ENCODE measurements at places on chromosomes 7 and 10.

GRCh38 chr10:77664696-77665095 lies 27.1 kb upstream of the KCNMA1 start:
- no peak for DNase-seq

GRCh38 chr7:116439841-116440549 lies 59.5 kb upstream of the CAV2 start:
- no peak for DNase-seq

DNA sequence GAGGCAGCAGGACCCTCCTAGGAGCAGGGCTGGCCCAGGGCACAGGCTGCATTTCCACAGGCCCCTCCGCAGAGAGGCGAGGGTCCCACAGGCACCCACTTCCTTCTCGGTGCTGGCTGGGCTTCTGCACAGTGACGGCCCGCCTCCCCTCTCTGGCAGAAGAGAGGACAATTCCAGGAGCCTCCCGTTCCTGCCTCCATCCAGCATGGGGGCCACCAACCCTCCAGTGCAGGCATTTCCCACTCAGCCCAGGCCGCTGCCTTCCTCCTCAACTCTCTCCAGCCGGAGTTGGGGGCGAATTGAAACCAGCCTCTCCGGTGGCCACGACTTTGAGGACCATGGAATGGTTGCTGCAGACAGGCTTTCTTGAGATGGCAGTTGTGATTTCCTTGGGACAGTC lies 125.0 kb upstream of the PPP2R2D start:
- DNase-seq = no peak

DNA sequence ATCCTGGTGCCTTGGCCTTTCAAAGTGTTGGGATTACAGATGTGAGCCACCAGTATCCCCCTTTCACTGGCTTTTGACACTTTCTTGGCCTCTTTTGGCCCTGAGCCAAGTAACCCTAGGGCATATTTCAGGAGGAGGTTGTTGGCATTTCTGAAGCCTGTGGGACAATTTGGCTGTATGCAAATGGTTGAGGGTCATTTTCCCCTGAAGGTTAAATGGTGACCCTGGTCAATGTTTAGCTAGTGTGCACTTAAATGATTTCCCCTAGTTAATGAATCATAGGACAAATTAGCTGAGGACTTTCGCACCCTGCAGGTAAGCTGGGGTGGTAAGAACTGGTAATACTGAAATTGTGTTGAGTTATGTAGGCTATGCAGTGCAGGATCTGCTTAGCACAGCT lies 660.5 kb downstream of the LRMDA start:
- DNase-seq = no peak

DNA sequence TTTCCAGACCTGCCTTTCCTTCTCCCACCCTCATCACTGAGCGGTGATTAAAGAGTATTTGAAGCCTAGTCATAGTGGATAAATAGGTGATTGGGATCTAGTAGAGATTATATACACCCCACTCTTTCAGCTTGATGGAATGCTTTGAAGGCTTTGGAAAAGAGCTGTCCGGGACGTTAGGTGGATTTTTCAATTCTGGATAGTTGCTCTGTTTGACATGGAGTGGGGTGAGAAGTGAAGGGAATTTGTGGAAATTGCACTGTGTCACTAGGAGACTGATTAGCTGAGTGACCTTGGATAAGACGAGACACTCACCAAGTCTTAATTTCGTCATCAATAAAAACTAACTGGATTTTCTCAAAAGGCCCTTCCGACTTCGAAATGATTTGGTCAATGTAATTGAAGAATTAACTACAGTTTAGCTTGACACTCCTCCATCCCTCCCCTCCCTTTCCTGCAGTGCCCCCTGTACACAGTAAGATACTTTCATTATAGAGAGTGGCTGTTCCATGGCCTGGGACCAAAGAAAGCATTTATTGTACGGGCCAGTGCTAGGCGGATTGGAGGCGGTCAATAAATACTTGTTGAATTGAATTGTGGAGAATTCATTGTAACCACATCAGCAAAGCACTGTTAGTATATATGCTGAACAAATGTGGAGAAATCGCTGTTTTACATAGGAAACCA lies 962 bp downstream of the ZKSCAN1 start:
- peak; percentile 17 for DNase-seq

DNA sequence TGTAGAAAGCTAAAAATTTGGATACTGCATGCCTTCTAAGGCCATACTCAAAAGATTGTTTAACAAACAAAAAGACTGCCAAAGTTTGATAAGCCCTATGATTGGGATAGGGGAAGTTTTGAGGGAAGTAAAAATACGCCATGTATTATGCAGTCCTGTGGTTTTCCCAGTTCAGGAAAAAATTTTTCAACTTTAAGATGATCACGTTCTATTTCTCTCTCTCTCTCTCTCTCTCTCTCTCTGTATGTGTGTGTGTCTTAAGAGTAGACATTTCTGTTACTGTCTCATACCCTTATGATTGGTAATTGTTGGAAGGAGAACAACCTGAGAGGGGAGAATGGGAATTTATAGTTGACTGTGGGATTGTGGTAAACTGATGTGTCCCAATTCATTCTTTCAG lies 69.1 kb upstream of the CYP26C1 start:
- no peak for DNase-seq

DNA sequence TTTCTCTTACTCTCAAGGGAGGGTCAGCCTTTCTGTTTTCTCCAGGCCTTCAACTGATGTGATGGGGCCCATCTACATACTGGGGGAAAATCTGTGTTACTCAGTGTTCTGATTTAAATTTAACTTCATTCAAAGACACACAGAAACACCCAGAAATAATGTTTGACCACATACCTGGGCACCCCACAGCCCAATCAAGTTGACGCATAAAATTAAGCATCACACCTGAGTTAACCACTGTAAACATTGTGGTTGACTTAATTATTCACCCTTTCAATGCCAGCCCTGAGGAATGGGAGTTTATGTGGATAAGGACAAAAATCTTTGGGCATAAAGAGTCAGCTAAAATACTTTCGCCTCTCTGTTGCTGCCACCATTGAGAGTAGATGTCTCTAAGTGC lies 10.0 kb upstream of the CHN2 start:
- no peak for DNase-seq

- no peak for DNase-seq
Observed at GRCh38 chr10:105807935-105808587, 1167.0 kb downstream of the SORCS3 start.

- no peak for DNase-seq
Observed at GRCh38 chr7:128129224-128129864, 98.1 kb upstream of the LRRC4 start.

- peak; percentile 20 for DNase-seq
Observed at GRCh38 chr10:112826018-112826697, 123.9 kb upstream of the TCF7L2 start.

- DNase-seq = no peak
Observed at GRCh38 chr7:48250441-48250951, 79.2 kb downstream of the ABCA13 start.

GRCh38 chr10:63614371-63614891 lies 93.2 kb downstream of the REEP3 start:
- DNase-seq = peak; percentile 6

DNA sequence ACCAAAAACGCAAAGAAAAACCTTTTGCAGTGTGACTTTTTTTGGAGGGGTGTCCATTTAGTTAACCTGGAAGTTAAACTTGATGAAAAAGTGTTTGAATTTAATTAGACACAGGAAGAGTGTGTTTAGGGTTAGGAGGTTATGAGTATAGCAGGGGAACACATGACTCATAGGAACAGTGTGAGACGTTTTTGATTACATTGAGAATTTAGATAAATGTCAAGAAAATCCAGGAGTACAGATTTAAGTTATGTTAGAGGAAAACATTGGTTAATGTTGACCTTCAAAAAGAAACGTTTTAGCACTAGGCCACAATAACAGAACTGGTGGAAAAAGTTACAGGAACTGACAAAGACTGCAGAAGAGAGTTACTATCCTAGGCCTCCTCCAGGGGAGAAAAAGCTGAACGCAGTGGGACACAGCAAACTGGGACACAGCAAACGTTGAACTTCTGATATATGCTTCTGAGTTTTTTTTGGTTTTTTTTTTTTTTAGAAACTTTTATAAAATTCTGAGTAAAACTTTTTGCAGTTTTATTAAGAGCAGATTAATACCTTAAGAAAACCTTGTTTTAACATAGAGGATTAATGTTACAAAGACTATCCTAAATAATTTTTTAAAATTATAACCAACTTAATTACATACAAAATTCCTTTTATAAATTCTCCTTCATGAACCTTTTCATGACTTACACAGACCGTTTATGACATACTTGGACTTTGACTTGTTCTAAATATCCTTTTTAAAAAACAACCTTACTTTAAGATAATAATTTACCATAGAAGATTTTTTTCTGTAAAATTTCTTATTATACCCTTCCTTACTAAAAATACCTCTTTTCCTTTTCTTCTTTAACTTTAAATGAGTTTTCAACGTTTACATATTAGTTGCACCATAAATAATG lies 22.2 kb downstream of the LANCL2 start:
- peak; percentile 3 for DNase-seq

DNA sequence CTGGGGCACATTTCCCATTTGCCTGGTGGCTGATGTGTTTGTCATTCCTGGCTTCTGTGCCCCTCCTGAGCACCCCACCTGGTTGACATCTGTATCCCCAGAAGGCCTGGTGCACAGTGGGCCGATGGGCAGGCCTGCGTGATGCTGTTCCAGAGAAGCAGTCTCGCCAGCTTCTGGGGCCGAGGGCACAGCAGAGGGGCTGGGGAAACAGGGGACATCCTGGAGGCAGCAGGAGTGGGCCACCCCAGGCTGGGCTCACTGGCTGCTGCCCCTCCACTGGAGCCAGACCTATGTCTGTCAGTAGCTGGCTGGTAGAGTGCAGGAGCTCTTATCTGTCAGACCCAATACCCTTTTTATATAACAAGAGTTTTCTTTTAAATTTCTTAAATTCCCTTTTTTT lies 896 bp upstream of the MYL7 start:
- no peak for DNase-seq

GRCh38 chr10:13483951-13484350 lies 44.9 kb downstream of the BEND7 start:
- DNase-seq = no peak

DNA sequence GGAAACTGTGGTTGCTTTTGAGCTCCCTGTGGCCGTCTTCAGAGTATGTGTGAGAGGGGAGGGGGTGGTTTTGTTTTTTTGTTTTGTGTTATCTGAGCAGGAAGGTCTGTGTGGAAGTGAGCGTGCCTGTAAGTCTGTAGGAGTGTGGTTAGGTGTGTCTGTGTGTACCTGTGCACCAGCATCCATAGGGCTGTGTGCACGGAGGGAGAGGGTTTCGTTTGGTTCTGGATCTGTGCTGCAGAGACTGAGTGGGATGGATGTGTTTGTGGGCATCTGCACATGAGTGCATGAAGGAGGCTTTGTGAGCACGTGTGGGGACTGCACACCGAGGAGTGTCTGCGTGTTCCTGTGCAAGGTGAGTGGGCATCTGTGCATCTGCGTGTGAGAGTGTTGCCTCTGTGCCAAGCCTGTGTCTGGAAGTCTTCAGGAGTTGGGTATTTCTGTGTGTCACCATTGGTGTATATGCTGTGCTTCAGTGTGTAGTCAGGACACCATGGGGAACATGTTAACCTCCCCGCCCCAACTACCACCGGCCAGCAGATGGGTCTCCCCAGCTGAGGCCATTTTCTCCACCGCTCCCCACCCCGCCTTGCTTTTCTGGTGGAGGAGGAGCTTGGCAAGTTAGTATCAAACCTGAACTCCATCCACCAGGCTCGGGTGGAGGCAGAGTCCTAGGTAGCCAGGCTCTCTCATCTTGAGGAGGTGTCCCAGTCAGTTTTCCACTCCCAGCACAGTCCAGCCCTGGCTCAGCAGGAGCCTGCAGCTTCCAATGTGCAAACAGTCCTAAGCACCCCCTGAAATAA lies 7.1 kb upstream of the TLX1 start:
- no peak for DNase-seq

DNA sequence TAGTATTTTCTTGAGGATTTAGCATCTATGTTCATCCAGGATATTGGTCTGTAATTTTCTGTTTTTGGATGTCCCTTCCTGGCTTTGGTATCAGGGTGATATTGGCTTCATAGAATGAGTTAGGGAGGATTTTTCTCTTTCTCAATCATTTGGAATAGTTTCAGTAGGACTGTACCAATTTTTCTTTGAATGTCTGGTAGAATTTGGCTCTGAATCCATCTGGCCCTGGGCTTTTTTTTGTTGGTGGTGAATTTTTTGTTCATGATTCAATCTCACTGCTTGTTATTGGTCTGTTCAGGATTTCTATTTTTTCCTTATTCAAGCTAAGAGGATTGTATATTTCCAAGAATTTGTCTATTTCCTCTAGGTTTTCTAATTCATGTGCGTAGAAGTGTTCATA lies 192.7 kb downstream of the KIF20B start:
- no peak for DNase-seq

- no peak for DNase-seq
Observed at GRCh38 chr10:11962176-11962575, 80.4 kb downstream of the UPF2 start.

GRCh38 chr7:53315981-53316380 lies 280.5 kb downstream of the POM121L12 start:
- DNase-seq = no peak

Data from NCI-H1092 treated with DMSO at 0.1 percent for 48 hours (cell line).